ENCODE measurements at places on chromosomes 7 and 10.

- no peak for DNase-seq
Measured at GRCh38 chr7:30117896-30118295, 16.9 kb upstream of the MTURN start.

DNA sequence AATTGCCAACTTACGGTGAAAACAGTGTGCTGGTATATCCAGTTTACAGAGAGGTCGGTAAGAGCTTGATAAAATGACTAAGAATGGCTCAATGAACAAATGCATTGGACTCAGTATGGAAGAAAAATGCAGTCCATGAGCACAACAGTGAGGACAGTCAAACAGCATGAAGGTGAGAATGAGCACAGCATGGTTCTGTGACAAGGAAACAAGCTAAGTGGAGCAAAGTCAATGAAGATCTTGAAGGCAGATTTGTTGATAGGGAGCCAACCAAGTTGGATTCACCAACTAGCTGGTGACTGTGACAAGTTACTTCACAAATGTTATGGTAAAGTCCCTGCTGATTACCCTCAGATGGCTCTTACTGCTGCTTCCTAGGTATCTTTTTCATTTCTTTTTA, 75.9 kb downstream of the SHOC2 start:
- no peak for DNase-seq

DNA sequence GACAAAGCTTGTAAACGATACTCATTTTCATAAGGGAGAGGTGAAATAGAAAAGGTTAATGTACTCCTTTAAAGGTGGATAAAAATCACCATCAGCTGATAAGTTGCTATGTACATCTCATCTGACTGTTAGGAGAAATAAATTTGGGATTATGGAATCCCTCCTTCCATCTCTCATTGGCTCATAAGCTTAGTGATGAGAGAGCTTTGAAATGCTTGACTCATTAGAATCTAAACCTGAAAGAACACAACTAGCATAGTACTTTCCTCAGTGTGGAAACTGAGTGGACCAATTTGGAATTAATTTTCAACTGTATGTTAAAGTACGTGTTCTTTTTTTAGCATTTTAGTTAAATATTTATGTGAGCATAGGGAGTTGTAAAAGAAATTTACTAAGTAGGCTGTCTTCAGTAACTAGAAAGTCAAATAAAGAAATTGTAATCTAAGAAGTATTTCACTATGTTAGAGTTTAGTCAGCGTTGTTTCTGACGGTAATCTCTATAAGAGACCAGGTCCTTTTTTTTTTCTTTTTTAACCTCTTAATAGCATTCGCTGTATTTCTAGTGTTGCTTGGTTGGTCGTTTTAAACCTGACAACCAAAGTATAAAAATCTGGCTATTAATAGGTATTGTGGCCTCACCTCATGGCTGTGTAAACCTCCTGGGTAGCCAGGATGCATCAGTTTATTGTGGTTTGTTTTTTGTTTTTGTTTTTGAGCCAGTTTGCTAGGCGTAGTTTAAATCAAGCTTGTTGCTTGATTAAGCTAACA, 34.4 kb downstream of the FHIP2A start:
- DNase-seq = peak; percentile 5

- DNase-seq = no peak
Measured at GRCh38 chr10:96275685-96276418, 4.5 kb upstream of the BLNK start.

DNA sequence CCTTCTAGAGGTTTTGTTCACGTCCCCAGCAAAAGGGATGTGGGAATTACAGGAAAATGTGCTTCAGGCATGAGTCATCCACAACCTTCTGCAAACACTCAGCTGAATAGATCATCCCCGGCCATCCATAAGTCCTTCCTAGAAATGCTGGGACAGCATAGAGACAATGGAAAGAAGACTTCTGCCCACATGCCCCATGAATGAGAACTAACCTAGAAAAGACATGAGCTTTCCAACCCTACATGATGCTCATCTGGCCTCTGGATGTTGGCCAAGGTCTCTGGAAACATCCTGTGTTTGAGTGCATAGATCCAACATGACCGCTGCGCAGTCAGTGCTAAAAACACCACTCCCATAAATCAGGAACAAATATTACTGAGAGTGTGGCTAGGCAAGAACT, 277.5 kb downstream of the PLXNA4 start:
- DNase-seq = no peak

DNA sequence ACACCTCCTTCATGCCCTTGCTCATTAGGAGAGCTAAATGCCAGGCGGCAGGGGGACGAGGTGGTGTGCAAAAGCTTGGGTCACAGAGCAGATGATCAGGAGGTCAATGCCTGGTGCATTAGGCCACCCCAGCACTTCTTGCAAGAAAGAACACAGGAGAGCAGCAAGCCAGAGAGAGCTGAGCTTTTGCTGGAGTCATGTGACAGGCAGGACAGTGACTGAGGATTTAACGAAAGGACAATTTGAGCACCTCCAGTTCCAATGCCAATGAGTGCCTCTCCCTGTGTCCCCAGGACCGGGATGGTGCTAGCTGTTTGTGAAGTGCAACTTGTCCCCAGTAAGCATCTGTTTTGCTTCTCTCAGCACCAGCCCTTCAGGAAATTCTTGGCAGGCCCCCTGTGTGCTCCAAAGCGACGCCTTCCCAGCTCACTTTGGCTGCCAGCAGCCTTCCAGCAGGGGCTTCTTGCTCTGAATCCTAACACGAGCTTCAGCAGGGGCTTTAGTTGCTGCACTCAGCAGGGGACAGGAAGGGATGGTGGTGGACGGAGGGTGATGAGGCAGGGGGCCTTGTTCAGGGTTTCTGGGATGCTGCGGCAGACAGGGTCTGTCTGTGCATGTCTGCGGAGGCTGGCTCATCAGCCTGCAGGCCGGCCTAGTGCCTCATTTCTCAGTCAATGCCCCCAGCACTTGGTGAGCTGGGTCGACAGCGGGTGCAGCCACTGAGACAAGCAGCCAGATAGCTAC, 368.1 kb downstream of the RPS24 start:
- DNase-seq = no peak

All from CD4-positive, alpha-beta T cell treated with Interleukin-4 for 4 hours (primary cell).